HFFc6 (cell line): ENCODE measurements at places on chromosomes 13 and 19. TPM values are rescaled to one million over a fixed set of nuclear protein-coding genes. Genes with fewer than 3 reads are reported as not detected.

- peak; percentile 80 for DNase-seq
Measured at GRCh38 chr19:42207767-42208271, 9.7 kb downstream of the DEDD2 start.

GRCh38 chr13:77502104-77502720, 33.3 kb upstream of the SCEL start:
- no peak for DNase-seq

GRCh38 chr19:36152352-36153091, at the start of gene COX7A1:
Gene COX7A1 (minus strand): TSS chr19:36152447. CDS start chr19:36152407, 40 bp downstream.
- DNase-seq, result peak; percentile 45

DNA sequence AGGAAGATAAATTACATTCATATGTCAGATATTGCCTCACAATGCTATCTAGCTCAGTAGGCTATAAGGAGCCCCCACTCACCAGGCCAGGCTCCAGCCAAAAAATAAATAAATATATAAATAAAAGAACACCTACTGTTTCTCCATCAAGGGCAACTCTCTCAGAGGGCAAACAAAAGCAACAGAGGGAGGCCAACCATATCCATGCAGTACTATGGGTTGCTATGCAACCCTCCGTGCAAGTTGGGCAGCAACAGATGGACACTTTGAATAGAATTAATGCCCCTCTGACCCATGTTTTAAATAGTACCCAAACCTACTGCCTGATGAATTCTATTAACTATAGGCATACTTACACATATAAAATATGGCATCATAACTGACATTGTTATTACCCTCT, 279.8 kb upstream of the EDNRB start:
- DNase-seq, result no peak

GRCh38 chr13:76175961-76176725, 540.0 kb downstream of the LMO7 start:
- DNase-seq, result no peak

DNA sequence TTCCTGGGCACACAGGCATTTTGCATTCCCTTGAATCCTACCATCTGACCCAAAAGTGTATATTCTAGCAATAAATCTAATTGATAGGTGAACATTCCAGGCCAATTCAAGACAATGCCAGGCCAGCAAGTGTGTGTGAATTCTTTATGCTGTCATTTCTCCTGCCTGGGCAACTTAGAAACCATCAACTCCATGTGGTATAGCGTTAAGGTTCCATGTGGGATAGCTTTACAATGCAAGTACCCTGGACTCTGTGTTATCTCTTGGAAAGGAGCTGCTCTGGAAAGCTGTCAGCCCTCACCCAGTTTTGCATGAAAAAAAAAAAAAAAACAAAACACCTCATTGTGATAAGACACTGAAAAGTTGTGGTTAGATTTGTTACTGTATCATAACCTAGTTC, 15.6 kb upstream of the FLT1 start:
- DNase-seq, result no peak

- peak; percentile 9 for DNase-seq
Measured at GRCh38 chr19:5578097-5578846, 10.5 kb upstream of the TINCR start.

DNA sequence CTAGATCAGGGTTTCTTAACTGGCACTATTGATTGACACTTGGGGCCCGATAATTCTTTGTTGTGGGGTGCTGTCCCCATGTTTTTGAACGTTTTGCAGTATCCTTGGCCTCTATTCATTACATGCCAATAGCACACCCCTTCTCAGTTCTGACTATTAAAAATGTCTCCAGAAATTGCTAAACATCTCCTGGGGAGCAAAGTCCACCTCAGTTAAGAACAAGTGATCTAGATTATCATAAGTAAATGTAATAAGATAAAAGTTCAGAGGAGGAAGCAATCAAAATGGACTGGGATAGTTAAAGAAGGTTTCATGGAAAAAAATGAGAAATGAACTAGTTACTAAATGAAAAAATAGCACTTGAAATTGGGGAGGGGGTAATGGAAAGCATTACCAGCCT, 98.1 kb upstream of the MIR17HG start:
- no peak for DNase-seq

The ZNF8 gene
- 3.5 to 4.6 TPM (median 4.0 TPM) in 3 replicates for total RNA-seq

The PKN1 gene
- 132 to 167 TPM (median 144 TPM) in 3 replicates for total RNA-seq
